ENCODE measurements at places on chromosomes 2 and 18. TPM values are rescaled to one million over a fixed set of nuclear protein-coding genes. Genes with fewer than 3 reads are reported as not detected.

DNA sequence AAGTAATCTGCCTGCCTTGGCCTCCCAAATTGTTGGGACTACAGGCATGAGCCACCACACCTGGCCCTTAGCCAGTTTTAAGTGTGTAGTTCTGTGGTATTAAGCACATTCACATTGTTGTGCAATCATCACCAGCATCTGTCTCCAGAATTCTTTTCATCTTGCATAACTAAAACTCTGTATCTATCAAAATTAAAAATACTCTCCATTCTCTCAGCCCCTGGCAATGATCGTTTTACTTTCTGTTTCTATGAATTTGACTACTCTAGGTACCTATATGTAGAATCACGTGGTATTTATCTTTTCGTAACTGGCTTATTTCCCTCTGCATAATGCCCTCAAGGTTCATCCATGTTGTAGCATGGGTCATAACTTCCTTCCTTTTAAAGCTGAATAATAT, 45.5 kb upstream of the CAVIN2 start:
- H3K27ac ChIP-seq, result no peak overlapping the region
- no peaks in the 10 kb centered on the region for H3K27me3 ChIP-seq
- no peaks in the 10 kb centered on the region for H3K4me1 ChIP-seq
- H3K36me3 ChIP-seq, result no peaks in the 10 kb centered on the region
- DNase-seq, result no peak
- H3K4me3 ChIP-seq, result no peak overlapping the region

DNA sequence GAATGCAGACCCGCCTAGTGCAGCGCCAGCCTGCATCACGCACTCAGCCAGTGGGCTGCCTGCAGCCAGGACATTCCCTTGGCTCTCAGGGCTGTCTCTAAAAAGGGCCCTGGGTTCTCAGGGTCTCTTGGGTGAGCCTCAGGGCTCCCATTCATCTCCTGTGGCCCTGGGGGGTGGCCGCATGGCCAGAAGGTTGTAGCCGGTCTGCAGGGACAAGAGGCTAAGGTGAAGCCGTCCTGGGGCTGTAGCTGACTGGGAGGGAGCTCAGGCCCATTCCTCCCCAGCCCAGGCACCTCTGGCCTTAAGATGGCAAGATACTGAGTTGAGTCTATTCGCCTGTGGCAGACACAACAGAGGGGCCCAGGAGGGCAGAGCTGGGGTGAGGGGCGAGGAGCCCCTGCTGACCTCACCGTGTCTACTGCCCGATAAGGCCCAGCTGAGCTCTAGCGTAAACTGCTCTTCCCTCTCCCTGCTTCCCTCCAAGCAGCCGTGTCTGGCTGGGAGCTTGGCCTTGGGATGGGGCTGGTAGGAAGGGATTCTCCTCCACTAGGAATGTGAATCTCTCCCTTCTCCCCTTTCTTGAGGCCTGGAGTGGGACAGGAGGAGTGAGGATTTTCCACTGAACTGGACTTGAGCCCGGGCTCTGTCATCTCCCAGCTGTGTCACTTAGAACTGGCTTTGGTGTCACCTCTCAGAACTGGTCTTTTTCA, 37.9 kb downstream of the INHBB start:
- H3K36me3 ChIP-seq, result no peaks in the 10 kb centered on the region
- DNase-seq, result no peak
- no peak overlapping the region for H3K4me3 ChIP-seq
- no peak overlapping the region for H3K27ac ChIP-seq
- H3K27me3 ChIP-seq, result no peaks in the 10 kb centered on the region

DNA sequence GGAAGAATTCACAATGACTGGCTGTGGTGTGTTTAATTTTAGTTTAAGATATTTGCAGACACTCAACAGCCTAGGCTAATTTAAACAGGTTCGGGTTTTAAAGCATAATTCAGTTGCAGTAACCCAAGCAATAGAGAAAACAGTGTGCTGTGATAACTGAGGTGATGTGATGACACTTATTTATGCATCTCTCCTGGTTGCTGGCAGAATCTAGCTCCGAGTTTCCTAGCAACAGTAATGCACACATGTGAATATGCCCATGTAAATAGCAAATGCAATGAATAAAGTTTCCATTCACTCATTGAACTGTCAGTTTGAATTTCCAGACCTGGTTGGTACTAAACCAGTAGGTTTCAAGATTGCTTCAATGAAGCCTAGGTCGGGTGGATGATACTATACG, 426.5 kb downstream of the TMX3 start:
- no peaks in the 10 kb centered on the region for H3K27me3 ChIP-seq
- H3K4me1 ChIP-seq, result no peaks in the 10 kb centered on the region
- no peaks in the 10 kb centered on the region for H3K36me3 ChIP-seq
- DNase-seq, result no peak
- no peak overlapping the region for H3K27ac ChIP-seq

DNA sequence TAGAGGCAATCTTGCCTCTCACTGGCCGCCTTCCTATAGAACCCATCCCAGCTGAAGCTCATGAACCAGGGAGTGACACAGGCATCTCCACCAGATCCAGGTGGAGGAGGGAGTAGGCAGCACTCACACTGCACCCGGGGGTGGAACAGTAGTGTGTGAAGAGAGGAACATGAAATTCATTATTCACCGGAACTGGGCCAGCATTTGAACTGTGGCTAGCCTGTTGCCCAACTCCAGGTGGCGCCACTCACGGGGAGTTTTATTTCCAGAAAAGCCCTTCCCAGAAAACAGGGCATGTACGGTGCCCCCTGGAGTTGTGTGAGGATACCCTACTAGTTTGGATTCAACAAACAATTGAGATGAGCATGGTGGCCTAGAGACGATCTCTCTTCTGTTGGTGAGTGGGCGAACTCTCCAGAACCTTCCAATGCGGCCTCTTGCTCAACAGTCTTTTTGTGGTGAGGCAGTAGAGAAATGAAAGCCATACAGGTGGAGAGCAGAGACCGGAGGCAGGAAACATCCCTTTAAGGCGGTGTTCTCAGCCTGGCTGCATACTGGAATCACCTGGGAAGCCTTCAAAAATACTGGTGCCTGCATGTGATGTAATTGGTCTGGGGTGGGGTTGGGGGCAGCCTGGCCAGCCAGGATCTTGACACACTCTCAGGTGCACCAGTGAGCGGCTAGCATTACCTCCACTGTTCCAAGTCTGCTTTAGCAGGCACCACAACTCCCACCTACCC, 73.5 kb upstream of the NEDD4L start:
- H3K4me3 ChIP-seq, result no peak overlapping the region
- H3K4me1 ChIP-seq, result no peaks in the 10 kb centered on the region
- H3K27me3 ChIP-seq, result no peaks in the 10 kb centered on the region
- H3K27ac ChIP-seq, result no peak overlapping the region

DNA sequence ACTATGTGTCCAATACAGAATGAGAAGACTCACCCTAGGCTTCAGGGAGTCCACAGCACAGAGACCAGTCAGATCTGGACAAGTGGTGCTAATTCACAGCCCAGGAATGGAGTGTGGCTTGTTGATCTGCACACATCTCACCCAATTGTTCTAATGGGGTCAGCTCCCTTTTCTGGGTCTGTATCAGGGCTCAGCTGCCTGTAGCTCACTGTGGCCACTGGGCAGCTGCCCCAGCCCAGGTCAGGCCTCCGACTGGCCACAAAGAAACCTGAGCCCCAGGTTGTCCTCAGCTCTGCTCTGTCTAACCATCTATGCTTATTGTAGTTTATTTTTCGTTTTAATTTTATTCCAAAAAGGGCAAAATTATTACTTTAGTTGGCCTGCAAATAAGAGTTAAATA, 202.3 kb upstream of the RAB6C start:
- no peaks in the 10 kb centered on the region for H3K4me1 ChIP-seq
- no peaks in the 10 kb centered on the region for H3K36me3 ChIP-seq
- no peak overlapping the region for H3K27ac ChIP-seq
- H3K4me3 ChIP-seq, result no peak overlapping the region
- DNase-seq, result no peak
- no peaks in the 10 kb centered on the region for H3K27me3 ChIP-seq

MREG gene
- 1.6 TPM for total RNA-seq
